ENCODE measurements at places on chromosomes 7 and 10.
A peak's percentile ranks its signal among the peaks of the same experiment; 100 is the strongest.

- no peak for DNase-seq
These were observed 358.4 kb downstream of the KCNMA1 start for GRCh38 chr10:77279207-77279606.

DNA sequence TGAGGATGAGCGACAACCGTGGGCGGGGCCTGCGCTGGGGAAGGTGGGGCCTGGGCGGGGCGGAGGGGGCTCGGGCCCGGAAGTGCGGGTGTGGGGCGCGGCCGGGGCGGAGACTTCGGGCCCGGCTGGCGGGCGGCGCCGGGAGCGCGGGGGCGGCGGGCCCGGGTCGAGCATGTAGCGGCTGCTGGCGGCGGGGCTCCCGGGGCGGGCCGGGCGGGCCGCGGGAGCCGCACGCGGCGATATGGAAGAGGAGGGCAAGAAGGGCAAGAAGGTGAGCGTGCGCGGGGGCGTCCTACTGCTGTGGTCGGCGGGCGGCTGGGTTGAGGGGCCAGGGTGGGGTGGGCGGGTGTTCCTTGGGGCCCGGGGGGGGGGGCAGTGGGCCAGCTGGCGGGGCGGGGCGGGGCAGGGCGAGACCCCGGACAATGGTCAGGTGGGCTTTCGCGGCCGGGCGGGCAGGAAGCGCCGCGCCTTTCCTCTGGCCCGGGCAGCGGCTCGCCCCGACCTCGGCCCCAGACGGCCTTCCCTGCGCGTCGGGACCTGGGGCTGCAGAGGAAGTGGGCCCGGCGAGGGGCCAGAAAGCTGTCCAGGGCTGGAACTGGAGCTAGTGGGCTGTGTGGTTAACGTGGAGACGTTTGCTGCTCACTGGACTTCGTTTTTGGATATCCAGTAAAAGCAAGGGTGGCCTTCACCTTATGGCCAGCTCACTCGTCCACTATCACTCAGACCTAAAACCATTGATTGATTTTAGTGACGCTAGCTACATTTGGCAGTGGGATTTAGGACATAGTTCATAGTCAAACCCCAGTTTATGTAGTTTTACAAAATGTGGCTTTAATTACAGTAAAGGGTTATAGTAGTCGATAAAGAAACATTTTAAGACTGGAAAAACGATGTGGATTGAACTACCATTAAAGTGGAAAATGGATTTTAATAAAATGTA is at the start of gene CCM2:
CCM2 (plus strand) TSS at position 109 of the 940 bp plus-strand sequence; CDS start at position 242, 133 bp downstream.
- DNase-seq, result peak; percentile 53

GRCh38 chr7:101856473-101857357 is 39.3 kb downstream of the CUX1 start:
- DNase-seq, result no peak

- DNase-seq, result peak; percentile 35
These were observed 119.4 kb downstream of the GNAT3 start for GRCh38 chr7:80392229-80393169.

DNA sequence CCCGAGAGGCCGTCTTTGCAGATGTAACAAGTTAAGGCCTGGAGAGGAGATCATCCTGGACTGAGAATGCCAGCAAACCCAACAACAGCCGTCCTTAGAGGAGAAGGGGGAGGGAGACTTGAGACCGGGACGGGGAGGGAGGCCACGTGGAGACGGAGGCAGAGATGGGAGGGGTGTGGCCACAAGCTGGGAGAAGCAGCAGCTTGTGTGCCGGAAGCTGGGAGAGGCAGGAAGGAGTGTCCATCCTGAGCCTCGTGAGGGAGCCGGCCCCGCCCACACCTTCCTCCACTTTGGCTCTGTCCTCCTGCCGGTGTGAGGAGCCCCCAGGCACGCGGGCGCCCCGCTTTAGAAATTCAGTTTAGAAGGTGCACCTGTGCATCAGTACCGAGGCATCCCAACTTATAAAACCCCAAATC is 95.7 kb downstream of the DNAJB6 start:
- DNase-seq, result peak; percentile 47

GRCh38 chr10:131701131-131701947 is 199.5 kb upstream of the PPP2R2D start:
- DNase-seq, result no peak

GRCh38 chr7:27164367-27165088 is 809 bp downstream of the HOXA9 start:
- no peak for DNase-seq

- no peak for DNase-seq
These were observed 35.0 kb downstream of the KIF11 start for GRCh38 chr10:92627845-92628480.

All from NCI-H446 (cell line).